NT2/D1 (cell line): ENCODE measurements at places on chromosomes 3 and 15.

DNA sequence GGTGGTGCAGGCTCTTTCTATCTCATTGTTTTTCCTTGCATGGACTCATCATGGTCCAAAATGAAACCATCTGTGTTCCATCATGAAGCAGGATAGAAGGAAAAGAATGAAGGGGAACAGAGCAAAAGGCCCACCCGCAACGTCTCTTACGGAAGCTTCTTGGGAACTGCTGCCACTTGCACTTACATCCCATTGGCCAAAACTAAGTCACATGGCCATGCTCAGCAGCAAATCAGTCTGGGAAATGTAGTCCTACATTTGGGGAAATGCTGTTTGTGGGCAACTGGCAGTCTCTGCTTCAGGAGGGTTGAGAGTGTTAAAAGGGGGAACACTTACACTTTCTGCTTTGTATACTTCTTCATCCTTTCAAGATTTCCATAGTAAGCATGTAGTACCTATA is 191.6 kb downstream of the SV2B start:
- DNase-seq, result peak; percentile 15

- peak; percentile 2 for DNase-seq
These were observed 59.0 kb upstream of the NECTIN3 start for GRCh38 chr3:111012388-111013248.

- DNase-seq, result no peak
These were observed 43.2 kb downstream of the SCAPER start for GRCh38 chr15:76861815-76862397.

DNA sequence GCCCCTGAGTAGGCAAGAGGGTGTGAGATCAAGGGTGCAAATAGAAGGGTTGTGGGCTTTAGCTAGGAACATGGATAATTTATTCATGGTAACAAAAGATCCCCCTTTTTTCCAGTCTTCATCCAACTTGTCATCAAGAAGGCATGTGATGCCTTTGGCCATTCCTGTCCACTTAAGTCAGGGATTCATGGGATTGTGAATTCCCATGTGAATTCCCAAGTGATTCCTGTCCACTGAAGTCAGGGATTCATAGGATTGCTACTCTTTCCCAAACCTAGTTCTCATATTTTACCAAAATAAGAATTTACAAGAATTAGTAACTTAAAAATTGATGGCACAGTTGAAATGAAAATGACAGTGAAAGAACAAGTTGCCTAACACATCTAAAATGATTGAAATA is 40.8 kb downstream of the HMG20A start:
- no peak for DNase-seq

DNA sequence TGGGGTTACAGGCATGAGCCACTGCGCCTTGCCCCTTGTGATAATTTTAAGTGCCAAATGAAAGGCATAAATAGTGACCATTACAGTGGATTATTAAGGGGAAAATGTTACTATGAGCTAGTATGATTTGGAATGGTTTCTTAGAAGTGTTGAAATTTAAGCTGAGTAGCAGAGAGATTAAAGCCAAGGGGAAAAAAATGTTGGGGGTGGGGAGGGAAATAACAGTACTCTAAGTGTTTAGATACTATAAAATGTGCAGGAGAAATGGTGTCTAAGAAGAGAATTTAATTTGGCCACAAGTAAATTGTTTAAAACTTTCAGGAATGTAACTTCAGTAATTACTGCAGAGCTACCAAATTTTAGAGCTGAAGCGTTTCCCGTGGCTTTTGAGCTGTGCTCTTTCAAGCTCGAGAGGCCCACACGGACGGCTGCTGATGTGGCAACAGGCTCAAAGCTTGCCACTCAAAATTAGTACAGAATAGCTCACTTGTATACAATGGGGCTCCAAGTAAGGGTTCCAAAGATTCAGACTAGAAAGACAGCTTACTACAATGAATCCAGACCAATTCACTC is 23.9 kb upstream of the SLC12A8 start:
- no peak for DNase-seq

DNA sequence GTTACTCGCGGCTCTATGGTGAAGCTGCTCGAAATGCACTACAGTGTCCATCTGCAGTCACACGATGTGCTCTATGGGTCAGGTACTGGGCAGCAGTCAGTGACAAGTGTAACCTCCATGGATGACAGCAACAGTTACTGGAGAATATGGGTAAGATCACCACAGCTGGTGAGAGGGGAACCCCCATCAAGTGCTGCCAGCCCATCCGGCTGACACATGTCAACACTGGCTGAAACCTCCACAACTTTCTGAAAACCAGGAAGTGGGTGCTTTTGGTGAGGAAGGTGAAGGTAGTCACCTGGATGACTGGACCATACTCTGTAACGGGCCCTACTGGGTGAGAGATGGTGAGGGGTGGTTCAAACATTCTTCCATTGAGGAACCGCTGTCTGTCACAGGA is 87.4 kb upstream of the C15orf39 start:
- DNase-seq, result no peak

- DNase-seq, result no peak
These were observed 411.3 kb downstream of the FOXP1 start for GRCh38 chr3:71172189-71172588.

- DNase-seq, result peak; percentile 89
These were observed 19.2 kb upstream of the CORO2B start for GRCh38 chr15:68559345-68560310.

- no peak for DNase-seq
These were observed 475.2 kb upstream of the EPHA3 start for GRCh38 chr3:88632226-88632625.

- no peak for DNase-seq
These were observed 152.9 kb upstream of the TGFBR2 start for GRCh38 chr3:30453360-30454039.

DNA sequence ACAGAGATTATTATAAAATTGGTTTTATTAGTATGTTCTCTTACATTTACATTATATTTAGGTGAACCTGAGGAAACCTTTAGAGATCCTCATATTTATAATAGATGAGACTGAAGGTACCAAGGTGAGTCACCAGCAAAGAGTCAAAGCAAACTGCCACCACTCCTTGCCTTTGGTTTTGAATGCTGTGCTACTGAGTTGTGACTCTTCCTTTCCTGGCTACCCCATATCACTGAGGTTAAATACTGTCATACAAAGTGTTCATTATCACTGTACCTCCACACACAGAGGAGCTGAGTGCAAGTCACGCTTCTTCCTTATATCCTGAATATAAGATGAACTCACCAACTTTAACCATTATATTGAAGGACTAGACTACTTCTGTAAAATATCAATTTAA is 168.2 kb downstream of the CBLB start:
- no peak for DNase-seq
